ENCODE measurements at places on chromosomes 4 and X.

DNA sequence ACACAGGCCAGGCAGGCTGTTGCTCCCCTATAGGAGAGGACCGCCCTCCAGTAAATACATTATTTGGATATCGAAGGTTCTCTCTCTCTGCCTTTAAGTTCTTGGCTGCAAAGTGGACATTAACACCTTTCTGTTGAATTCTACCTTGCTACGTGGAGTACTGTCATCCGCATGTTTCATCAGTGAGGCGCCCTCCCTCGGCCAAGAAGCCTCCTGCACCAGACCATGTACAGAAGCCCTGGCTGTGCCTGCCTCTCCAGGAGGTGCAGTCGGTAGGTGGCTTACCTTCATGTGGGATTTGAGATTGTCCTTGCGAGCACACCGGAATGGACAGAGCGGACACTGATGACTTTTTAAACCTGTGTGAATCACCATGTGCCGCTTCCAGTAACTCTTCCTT lies 46.7 kb downstream of the ZNF827 start:
- DNase-seq = no peak

GRCh38 chr4:2888886-2889285 lies 45.2 kb downstream of the ADD1 start:
- DNase-seq = no peak

DNA sequence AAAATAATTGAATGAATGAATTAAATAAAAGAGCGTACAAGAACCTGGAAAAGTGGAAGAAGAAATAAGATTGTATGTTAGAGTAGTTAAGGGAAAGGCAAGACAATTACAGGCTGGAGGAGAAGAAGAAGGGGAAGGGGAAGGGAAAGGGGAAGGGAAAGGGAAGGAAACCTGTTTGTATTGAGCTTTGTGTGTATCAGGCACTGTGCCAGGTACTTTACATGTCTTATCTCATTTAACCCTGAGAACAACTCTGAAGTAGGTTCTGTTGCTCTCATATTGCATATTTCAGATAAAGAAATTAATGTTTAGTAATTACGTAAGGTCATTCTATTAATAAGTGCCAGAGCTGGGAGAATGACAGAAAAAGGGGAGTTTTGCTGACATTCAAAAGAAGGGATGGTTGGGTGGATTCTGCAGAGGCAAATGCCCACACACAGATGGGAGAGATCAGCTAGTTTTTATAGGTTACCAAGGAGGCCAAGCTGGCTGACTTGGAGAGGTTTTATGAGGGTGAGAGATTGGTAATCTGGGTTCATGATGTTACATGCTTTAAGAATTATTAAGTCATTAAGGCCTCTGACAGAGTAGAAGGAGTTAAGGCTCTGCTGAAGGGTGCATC lies 92.3 kb upstream of the LCORL start:
- DNase-seq = no peak

DNA sequence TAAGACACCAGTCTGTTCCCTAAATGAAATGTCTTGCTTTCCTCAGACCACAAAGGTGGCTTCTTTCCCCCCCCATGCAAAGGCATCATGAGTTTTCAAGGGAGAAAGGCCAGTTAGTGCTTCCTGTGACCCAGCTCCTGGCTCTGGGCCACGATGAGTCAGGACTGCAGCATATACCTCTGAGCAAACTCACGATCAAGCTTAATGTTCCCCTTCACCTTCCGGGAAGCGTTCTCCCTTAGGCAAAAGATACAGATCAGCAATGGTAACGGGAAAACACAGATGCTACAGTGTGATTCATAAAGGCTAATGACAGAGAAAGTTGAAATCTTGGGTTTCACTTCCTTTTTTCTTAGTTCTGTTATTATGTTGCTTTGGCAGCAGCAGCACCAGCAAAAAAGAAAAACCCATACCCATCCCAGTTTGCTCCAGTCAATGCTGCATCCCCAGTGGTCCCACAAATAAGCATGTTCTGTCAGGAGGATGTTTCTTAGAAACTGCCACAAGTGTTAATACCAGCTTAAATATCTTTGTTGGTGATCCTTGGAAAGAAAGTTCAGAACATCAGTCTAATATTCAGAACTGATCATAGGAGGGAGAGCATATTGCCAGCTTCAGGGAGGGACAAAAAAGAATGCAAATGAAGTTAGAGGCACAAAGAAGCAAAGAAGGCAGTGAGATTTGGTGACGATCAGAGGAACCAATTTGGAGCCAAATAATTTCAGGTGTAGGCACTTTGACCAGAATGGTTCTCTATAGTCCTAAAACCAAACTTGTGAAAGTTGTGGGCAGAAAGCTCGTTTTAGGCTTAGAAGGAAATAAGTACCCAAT lies 41.2 kb downstream of the LONRF3 start:
- no peak for DNase-seq

All from central memory CD4-positive, alpha-beta T cell (primary cell).